Hepatocyte (in vitro differentiated cells): ENCODE measurements at places on chromosomes 3 and 15.

DNA sequence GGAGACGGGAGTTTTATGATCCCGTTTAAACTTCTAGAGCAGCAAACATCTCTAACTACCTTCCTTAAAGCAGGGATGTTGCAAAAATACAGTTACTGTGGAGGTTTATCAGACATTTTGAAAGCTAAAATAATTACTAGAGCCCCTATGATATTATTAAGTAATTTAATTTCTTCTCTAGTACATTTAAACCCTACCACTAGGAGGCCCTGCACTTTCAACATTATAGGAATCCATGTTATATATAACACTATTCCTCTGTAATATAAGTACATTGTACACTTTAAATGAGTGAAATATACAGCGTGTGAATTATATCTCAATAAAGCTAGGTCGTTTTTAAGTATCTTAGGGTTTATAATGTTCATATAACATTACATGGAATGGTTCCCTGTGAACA, 11.5 kb downstream of the SETMAR start:
- no peak overlapping the region for H3K27ac ChIP-seq
- H3K36me3 ChIP-seq = peaks cover 3% of the 10 kb centered on the region
- H3K4me3 ChIP-seq = no peak overlapping the region
- no peaks in the 10 kb centered on the region for H3K4me1 ChIP-seq
- H3K27me3 ChIP-seq = no peaks in the 10 kb centered on the region

DNA sequence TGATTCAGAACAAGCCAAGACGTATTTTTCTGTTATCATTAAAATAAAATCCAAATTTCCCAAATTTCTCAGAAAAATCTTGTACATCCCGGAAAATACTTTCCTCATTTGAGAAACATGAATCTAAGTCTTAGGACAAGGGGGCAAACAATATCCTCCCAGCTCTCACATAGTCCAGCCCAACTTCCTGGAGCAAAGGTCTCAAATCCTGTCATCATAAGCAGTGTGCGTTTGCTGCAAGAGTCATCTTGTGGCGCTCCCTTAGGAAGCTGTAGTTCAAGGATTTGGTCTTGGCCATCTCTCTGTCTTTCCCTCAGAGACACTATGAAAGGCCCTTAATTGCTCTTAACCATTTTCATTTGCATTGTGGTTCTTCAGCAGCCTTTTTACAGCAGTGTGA, 57.5 kb upstream of the GSK3B start:
- H3K4me3 ChIP-seq = no peak overlapping the region
- peaks cover 15% of the 10 kb centered on the region for H3K4me1 ChIP-seq
- H3K27ac ChIP-seq = no peak overlapping the region
- H3K36me3 ChIP-seq = no peaks in the 10 kb centered on the region
- H3K27me3 ChIP-seq = no peaks in the 10 kb centered on the region

DNA sequence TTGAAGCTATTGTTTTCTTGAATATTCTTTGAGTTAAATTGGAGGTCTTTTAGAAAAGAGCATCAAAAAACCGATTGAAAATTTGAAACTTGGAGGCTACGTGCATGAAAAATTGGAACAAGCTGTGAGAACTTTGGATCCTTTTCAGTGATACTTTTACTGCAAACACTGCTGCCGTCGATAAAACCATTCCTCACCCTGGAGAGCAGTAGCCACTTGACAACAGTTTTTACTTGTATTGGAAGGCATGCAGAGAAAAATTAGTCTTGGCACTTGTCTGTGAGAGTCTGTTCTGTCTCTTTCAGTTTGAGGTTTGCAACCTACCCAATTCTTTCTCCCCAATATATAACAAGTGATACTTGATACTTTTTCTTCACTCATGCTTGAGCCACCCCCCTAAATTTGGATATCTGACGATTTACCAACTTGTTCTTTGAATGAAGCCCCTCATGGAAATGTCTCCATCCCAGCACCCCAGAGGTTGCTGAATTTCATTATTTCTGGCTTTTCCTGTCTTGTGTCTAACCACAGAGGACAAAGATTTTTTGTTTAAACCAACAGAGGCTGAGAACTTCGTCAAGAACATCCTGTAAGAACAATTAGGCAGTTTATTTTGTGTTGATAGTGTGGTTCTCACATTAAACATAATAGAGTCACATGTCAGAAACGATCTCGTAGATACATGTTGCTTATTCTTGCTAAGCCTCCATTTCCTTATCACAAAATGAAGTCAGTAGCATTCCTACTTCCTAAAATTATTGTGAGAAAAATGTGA, 307.3 kb upstream of the PLSCR5 start:
- H3K27ac ChIP-seq = no peak overlapping the region
- H3K4me3 ChIP-seq = no peak overlapping the region
- no peaks in the 10 kb centered on the region for H3K27me3 ChIP-seq
- no peaks in the 10 kb centered on the region for H3K4me1 ChIP-seq
- no peaks in the 10 kb centered on the region for H3K36me3 ChIP-seq

- H3K36me3 ChIP-seq = no peaks in the 10 kb centered on the region
- no peaks in the 10 kb centered on the region for H3K4me1 ChIP-seq
- no peak for DNase-seq
- H3K27ac ChIP-seq = no peak overlapping the region
Observed at GRCh38 chr15:72554471-72555425, 80.6 kb downstream of the ARIH1 start.

GRCh38 chr15:76576523-76577279, 240.1 kb downstream of the ISL2 start:
- H3K36me3 ChIP-seq = no peaks in the 10 kb centered on the region
- H3K4me3 ChIP-seq = no peak overlapping the region
- no peaks in the 10 kb centered on the region for H3K4me1 ChIP-seq
- peak; percentile 34 for DNase-seq
- no peaks in the 10 kb centered on the region for H3K27me3 ChIP-seq
